ENCODE measurements at places on chromosomes 11 and 22.

DNA sequence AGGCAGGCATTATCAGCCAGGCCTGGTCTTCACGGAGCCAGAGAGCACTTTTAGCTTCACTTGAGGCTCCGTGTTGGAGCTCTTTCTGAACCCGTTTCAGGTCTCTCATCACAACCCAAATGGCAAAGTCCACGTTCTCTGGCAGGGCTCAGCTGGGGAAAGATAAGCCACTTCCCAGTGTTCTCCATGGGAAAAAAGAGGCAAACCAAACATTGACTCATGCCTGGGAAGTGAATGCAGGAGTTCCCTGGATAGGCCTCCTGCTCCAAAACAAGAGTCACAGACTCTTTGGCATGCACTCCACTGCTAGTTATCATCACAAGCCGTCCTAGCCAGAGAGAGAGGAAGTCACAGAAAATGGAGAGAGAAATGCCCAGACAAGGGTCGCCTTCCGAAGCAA lies 11.6 kb downstream of the OPCML start:
- no peak for DNase-seq

DNA sequence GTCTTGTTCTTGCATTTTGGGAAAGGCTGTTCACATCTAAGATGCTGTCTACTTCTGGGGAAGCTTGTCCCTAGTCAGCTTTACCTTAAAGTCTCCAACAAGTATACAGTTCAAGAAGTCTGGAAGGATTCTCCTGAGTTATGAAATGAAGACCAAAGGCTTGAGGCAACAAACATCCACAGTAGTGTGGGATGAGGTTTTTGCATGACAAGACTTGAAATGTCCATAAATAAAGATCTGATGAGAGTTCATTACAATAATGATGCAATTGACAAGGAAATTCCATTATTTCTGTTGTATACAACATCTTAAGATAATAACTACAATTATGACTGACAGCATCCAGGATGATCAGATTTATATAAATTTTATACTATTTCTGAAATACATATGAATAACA lies 21.3 kb upstream of the KDM4E start:
- peak; percentile 55 for DNase-seq

DNA sequence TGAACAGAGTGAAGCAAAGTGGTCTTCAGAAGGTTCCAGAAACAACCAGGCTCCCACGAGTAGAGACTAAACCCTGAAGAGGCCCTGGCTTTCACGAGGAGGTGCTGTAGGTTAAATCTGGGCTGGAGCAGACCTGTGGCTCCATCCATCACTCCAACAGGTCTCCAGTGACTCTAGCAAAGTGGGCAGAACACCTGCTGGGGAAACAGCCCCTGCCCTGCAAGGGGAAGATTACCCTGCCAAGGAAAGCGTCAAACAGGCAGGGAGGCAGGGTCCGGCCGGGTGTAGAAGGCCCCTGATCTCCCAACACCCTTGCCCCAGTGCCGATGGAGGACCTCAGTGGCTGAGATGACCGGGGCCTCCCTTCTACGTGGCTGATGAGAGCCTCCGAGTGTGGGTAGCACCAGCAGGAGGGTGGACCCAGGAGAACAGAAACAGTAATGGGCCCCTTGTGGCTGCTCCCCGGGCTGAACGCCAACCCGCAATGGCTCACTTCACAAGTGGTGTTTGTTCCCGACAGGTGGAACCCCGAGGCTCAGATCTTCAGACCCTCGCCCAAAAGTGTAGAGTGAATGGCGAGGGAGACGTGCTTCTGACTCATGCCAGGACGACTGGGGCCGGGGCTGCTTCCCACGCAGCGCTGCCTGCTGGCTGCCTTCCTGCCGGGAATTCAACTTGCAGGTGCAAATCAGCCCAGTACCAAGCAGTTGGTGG lies 112.0 kb downstream of the SHANK2 start:
- no peak for DNase-seq

- DNase-seq, result no peak
These were observed 10.6 kb upstream of the CDC42EP2 start for GRCh38 chr11:65304110-65304509.

- no peak for DNase-seq
These were observed 74.1 kb downstream of the TRIM29 start for GRCh38 chr11:120063686-120064340.

GRCh38 chr11:104784684-104785460 lies 113.4 kb downstream of the CASP12 start:
- no peak for DNase-seq

GRCh38 chr11:110710628-110711381 lies 1.4 kb downstream of the ARHGAP20 start:
- peak; percentile 39 for DNase-seq

GRCh38 chr11:15095736-15096228 lies 18.9 kb upstream of the INSC start:
- peak; percentile 27 for DNase-seq

Data from suppressor macrophage treated with lipopolysaccharide for 1 hour (primary cell).